Fibroblast of lung (primary cell): ENCODE measurements at places on chromosomes 6 and 20. TPM values are rescaled to one million over a fixed set of nuclear protein-coding genes. Genes with fewer than 3 reads are reported as not detected.

The NMBR gene
- total RNA-seq: under 0.01 TPM in 1 of 2 replicates, not detected in the other

The HSPA1B gene
- 115 and 152 TPM in 2 replicates for total RNA-seq

The KIF25 gene
- total RNA-seq: 0.26 and 0.33 TPM in 2 replicates

The KCNQ2 gene
- total RNA-seq: not detected in 2 replicates

The PDYN gene
- not detected in 2 replicates for total RNA-seq

The POLR3F gene
- 15.4 and 20.5 TPM in 2 replicates for total RNA-seq

The IL17A gene
- not detected in 2 replicates for total RNA-seq

The TTLL9 gene
- total RNA-seq: not detected in 2 replicates
